ENCODE measurements at places on chromosomes 4 and X.

DNA sequence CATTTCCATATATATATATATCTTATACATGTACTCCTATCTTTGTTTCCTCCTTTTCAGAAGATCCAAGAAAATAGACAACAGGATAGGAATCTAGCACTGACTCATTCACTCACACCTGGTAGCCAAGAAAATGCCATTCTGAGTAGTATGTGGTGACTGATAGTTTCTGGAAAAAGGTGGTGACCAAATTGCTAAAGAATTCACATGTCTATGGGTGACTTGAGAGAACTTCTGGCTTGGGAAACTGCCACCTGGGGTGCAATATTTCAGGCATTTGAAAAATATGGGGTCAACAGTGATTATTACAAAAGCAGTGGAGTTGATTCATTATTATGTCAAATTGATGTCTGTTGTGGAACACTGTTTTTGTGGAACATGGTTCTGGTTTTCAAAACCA, 605.1 kb downstream of the PCDH18 start:
- DNase-seq = no peak

GRCh38 chrX:56503941-56504673, 59.3 kb upstream of the UBQLN2 start:
- no peak for DNase-seq

GRCh38 chr4:139266583-139267257, 13.3 kb downstream of the MGARP start:
- DNase-seq = peak; percentile 45

DNA sequence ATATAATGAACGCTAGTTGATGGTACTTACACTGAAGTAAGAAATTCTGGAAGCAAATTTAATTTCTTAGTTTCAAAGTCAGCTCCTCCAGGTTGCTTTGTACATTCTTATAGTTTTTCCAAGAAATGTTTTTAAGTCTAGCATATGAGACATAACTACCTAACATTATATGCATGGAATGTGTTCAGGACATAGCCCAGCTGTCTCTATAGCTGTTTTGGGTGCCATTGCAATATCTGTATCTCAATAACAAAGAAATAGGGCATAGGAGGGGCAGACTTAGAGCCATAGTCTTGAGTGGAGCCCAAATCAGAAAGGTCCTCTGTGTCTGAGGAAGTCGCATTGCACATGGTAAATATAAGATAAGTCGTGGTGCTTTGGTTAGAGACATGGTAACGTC, 143.4 kb downstream of the CBR4 start:
- DNase-seq = no peak

GRCh38 chr4:76029300-76029699, 6.0 kb upstream of the CXCL10 start:
- no peak for DNase-seq

GRCh38 chrX:95949588-95949987, 735.1 kb upstream of the DIAPH2 start:
- no peak for DNase-seq

- DNase-seq = no peak
Measured at GRCh38 chr4:38469410-38469809, 194.6 kb upstream of the KLF3 start.

DNA sequence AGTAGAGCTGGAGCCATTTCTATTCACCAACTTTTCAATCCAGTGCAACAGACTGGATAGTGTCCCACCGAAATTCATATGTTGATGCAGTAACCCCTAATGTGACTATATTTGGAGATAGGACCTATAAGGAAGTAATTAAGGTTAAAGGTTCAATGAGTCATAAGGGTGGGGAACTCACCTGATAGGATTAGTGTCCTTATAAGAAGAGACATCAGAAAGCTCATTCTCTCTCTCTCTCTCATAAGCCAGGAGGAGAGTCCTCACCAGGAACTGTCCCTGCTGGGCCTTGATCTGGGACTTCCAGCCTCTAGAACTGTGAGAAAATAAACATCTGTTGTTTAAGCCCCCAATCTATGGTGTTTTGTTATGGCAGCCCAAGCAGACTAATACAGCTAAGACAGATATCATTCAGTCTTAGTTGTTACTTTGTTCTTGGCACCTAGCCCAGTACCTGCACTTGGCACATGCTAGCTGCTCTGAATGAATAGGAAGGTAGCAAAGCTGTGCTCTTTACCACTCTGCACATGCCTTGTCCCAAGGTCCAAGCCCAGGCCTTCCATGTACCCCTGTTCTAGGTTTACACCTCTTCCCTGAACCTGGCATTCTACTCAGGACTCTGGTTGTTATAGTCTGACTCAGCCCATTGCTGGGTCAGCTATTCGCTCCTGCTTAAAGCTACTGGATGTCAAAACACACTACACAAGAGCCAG, 19.2 kb upstream of the BRS3 start:
- no peak for DNase-seq

DNA sequence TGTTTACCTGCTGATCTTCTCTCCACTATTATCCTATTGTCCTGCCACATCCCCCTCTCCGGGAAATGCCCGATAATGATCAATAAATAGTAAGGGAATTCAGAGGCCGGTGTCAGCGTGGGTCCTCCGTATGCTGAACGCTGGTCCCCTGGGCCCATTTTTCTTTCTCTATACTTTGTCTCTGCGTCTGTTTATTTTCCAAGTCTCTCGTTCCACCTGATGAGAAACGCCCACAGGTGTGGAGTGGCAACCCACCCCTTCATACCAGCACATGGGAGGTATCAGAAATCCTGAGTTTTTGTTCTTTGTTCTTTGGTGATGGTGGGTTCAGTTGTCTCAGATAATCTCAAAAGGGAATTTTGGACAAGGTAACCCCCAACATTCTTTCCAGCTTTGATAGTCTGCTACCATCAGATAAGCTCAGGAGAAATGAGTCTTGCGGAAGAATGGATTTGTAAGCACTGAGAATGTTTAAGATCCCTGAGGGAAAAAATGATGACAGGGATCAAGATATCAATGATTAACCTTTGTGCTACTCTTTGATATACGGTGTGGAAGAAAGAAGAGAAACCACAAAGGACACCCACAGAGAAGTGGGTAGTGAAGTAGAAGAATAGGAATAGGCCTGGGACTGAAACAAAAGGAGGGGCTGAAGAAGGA, 117.9 kb downstream of the CEP44 start:
- no peak for DNase-seq

All from activated CD4-positive, alpha-beta T cell treated with anti-CD3 and anti-CD28 coated beads, Interleukin-2, amount 50 U/mL, for 24 hours (primary cell).